ENCODE measurements at places on chromosomes 6 and 20. TPM values are rescaled to one million over a fixed set of nuclear protein-coding genes. Genes with fewer than 3 reads are reported as not detected.

DNA sequence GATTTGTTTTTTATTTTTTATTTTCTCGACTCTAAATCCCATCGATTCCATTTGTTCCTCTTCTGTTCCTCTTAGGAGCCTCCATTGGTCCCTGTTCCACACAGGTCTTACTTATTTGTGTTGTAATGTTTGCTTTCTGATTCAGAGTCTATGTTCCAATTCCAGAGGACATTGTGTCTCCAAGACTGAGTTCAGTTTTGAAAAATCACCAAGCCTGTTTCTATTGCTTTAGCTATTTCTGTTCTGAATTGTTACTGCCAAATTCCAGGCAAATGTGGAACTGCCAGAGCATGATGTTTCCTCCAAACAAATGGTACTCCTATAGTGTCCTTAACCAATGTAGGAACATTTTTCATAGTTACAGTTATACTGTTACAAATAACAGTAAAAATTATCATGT is 270.9 kb upstream of the SPTLC3 start:
- no peaks in the 10 kb centered on the region for H3K4me1 ChIP-seq
- H3K36me3 ChIP-seq = no peaks in the 10 kb centered on the region
- no peaks in the 10 kb centered on the region for H3K27me3 ChIP-seq
- no peak for DNase-seq
- no peak overlapping the region for H3K27ac ChIP-seq

- H3K27me3 ChIP-seq = no peaks in the 10 kb centered on the region
- no peak for DNase-seq
- H3K4me3 ChIP-seq = peak overlapping the region; percentile 83
- no peaks in the 10 kb centered on the region for H3K36me3 ChIP-seq
- peak overlapping the region; percentile 99 for H3K27ac ChIP-seq
These were observed 41.0 kb downstream of the GNAS start for GRCh38 chr20:58893355-58894120.

DNA sequence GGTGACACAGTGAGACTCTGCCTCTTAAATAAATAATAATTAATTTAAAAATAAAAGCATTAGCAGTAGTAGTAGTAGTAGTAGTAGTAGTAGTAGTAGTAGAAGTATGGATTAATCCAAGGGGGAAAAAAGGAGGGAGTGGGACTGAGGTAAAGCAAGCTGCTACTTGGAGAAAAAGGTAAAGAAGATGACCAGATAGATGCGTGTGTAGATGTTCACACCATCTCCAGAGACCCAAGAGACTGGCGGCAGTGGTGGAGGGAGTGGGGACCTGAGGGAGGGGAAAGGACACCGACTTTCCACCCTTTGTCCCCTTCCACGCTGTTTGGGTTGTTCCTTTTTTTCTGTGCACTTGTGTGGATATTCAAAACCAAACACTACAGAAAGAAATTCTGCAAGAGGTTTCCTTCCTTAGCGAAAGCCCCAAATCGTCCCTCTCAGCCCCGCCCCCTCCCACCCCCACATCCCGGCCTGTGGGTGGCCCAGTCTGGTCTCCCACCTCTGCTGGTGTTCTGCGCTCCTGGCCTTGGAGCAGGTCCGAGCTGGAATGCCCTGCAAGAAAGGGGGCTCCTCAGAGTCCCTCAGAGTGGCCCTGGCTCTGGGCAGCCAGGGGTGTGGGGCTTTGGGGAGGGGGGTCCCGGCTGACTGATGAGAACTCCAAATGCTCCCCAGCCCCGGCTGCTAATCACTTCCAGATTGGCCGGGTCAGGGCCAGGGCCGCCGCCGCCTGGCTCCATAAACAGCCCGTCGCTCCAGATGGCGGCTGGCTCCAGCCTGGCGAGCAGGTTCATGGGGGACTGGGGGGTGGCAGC is 60.2 kb downstream of the UBE2V1 start:
- DNase-seq = no peak
- H3K36me3 ChIP-seq = no peaks in the 10 kb centered on the region
- no peak overlapping the region for H3K4me3 ChIP-seq
- H3K27me3 ChIP-seq = no peaks in the 10 kb centered on the region

GRCh38 chr6:140029551-140029950 is 655.1 kb upstream of the CITED2 start:
- H3K27ac ChIP-seq = no peak overlapping the region
- no peaks in the 10 kb centered on the region for H3K36me3 ChIP-seq

DNA sequence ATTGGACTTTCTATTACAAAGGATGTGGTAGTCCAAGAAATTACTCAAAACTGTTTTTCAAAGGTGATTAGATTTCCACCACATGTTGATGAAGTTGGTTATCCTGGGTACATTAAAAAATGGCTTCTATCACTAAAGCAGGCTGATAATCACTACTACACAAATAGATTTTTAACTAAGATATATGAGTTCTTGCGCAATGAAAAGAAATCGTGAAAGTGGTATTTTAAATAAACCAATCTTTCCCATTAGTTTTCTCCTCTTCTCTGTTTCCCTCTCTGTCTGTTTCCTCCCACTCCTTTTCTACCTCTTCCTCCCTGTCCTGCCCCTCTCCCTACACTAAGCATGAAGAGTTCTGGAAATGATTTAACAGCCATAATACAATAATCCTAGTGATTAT is 487.9 kb upstream of the CITED2 start:
- H3K27me3 ChIP-seq = no peaks in the 10 kb centered on the region
- H3K4me1 ChIP-seq = no peaks in the 10 kb centered on the region
- H3K4me3 ChIP-seq = no peak overlapping the region
- H3K36me3 ChIP-seq = no peaks in the 10 kb centered on the region

GRCh38 chr6:83047065-83047754 is 18.4 kb downstream of the UBE3D start:
- no peaks in the 10 kb centered on the region for H3K27me3 ChIP-seq
- H3K4me1 ChIP-seq = no peaks in the 10 kb centered on the region
- DNase-seq = no peak
- no peak overlapping the region for H3K4me3 ChIP-seq

DNA sequence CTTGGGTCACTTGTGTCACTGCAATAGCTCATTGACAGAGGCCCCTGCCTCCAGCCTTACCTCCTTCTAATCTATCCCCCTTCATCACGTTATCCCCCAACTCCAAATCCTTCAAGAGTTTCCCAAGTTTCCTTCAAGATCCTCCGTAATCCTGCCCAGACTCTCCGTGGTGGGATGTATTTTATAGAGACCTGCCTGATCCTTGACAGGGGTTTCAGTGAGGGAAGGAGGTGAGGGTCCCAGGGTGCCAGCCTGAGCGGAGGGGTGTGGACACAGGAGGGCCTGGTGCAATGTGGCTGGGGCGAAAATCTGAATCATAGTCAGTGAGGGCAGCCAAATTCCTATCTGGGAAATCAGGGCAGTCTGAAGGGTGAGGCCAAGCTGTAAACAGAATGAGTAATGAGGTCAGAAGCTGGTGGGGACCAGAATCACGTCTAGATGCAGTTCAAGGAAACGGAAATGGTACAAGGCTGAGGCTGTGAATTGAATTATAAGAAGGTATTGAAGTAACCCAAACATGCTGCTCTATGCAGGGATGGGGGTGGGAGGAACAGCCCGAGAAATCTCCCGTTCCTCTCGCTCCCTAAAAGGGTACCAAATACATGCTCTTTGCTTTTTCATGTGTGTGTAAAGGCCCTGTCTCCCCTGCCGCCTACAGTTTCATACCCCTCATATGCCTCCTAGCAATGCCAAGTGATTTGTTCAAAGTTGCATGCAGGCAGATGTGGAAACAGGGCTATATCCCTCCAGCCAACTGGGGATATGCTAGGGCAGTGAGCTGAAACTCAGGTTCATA is 35.4 kb upstream of the PIM1 start:
- H3K27me3 ChIP-seq = no peaks in the 10 kb centered on the region
- DNase-seq = no peak
- H3K27ac ChIP-seq = no peak overlapping the region

DNA sequence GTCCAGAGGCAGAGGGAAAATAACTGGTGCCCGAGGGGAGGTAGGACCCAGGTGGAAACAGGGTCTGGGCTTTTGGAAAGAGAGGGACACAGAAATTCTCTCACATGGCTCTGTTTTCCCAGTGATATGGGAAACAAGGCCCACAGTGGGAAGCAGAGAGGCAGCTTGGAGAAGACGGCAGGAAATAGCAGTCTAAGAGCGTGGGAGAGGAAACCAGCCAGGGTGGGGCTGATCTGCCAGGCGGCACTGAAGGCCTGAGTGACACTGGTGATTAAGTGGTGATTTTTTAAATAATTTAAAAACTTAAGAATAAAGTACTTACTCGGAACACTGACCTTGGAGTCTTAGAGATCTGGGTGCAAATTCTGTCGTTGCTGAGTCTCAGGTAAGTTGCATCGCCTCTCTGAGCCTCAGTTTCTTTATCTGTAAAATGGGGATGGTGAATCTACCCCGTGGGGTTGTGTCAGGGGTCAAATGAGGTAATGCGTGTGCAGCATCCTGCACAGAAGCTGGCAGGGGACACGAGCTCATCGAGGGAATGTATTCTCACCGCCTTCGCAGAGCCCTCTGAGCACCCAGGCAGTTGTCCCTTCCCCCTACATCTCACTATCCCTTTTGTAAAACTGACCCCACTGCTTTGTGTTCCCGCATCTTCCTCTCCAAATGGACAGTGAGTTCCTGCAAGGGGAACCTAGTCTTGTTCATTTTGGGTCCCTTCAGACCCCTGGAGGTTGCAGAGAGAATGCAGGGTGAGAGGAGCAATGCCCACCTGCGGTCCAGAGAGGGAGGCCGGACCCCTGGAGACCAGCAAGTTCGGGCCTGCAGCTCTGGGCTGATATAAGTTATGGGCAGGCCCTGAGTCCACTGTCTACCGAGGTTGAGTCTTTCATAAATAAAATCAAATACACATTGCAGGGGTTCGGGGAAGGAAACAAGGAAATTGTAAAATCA is 228.6 kb upstream of the PMEPA1 start:
- DNase-seq = no peak
- no peak overlapping the region for H3K27ac ChIP-seq
- peaks cover 15% of the 10 kb centered on the region for H3K4me1 ChIP-seq
- no peaks in the 10 kb centered on the region for H3K27me3 ChIP-seq

- H3K27ac ChIP-seq = no peak overlapping the region
- no peaks in the 10 kb centered on the region for H3K4me1 ChIP-seq
- no peaks in the 10 kb centered on the region for H3K27me3 ChIP-seq
- DNase-seq = no peak
- H3K36me3 ChIP-seq = no peaks in the 10 kb centered on the region
- H3K4me3 ChIP-seq = no peak overlapping the region
These were observed 360.6 kb downstream of the RIMS1 start for GRCh38 chr6:72246926-72247325.

DNA sequence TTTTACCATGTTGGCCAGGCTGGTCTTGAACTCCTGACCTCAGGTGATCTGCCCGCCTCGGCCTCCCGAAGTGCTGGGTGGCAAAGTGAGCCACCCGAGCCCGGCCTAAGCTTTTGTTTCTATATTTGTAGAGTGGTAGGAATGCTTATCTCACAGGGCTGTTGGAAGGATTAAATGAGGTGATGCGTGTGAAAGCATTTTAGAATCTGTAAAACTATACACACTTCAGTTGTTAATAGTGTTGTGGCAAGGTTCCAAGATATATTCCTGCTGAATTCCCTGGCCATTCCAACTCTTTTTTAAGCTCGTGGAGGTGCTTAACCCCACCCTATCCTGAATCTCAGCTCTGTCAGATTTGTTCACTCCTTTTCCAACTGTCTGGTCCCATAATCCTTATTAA is 89.9 kb upstream of the AKIRIN2 start:
- H3K27me3 ChIP-seq = no peaks in the 10 kb centered on the region
- no peaks in the 10 kb centered on the region for H3K36me3 ChIP-seq
- no peaks in the 10 kb centered on the region for H3K4me1 ChIP-seq
- H3K4me3 ChIP-seq = no peak overlapping the region
- H3K27ac ChIP-seq = no peak overlapping the region
- no peak for DNase-seq

- H3K27ac ChIP-seq = no peak overlapping the region
- no peaks in the 10 kb centered on the region for H3K4me1 ChIP-seq
- H3K27me3 ChIP-seq = no peaks in the 10 kb centered on the region
- H3K4me3 ChIP-seq = no peak overlapping the region
- no peaks in the 10 kb centered on the region for H3K36me3 ChIP-seq
- DNase-seq = no peak
These were observed 318.0 kb downstream of the RFPL4B start for GRCh38 chr6:112665114-112665513.

DNA sequence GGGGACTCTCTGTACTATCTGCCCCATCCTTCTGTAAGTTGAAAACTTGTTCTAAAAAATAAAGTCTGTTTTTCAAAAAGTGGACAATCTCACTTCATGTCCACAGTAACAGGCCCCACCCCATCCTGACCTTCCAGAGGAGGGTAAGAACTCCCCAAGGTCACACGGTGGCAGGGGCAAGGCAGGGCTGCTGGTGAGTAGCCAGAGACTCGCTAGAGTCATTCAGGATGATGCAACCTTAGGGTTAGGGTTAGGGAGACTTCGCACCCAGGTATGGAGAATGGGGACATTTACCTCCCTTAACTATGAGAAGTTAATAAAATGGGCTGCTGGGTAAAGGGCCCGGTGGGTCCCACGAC is 15.4 kb downstream of the PEDS1 start:
- H3K4me3 ChIP-seq = no peak overlapping the region
- DNase-seq = no peak
- H3K36me3 ChIP-seq = peaks cover 8% of the 10 kb centered on the region
- no peaks in the 10 kb centered on the region for H3K27me3 ChIP-seq
- peaks cover 68% of the 10 kb centered on the region for H3K4me1 ChIP-seq
- peak overlapping the region; percentile 67 for H3K27ac ChIP-seq

- no peaks in the 10 kb centered on the region for H3K36me3 ChIP-seq
- no peak overlapping the region for H3K4me3 ChIP-seq
- H3K27ac ChIP-seq = no peak overlapping the region
These were observed 4.9 kb downstream of the TUBB2B start for GRCh38 chr6:3222506-3223038.

- no peak overlapping the region for H3K4me3 ChIP-seq
- peaks cover 96% of the 10 kb centered on the region for H3K36me3 ChIP-seq
- peaks cover 57% of the 10 kb centered on the region for H3K4me1 ChIP-seq
- no peak overlapping the region for H3K27ac ChIP-seq
- DNase-seq = peak; percentile 47
These were observed 34.7 kb downstream of the GHRH start for GRCh38 chr20:37226889-37227288.

GRCh38 chr6:136923116-136923953 is 1.2 kb downstream of the SLC35D3 start:
- DNase-seq = no peak
- peaks cover 32% of the 10 kb centered on the region for H3K4me1 ChIP-seq
- peaks cover 75% of the 10 kb centered on the region for H3K27me3 ChIP-seq

The SLC22A23 gene
- total RNA-seq = 7.8 TPM

The ALDH5A1 gene
- total RNA-seq = 45.5 TPM

The DDX43 gene
- not detected for total RNA-seq

The SLC2A4RG gene
- total RNA-seq = 85.3 TPM

The PDYN gene
- total RNA-seq = not detected

The GSTA2 gene
- total RNA-seq = not detected

The PRR3 gene
- 4.1 TPM for total RNA-seq

The EYA4 gene
- total RNA-seq = 17.0 TPM
